ENCODE measurements at places on chromosomes 13 and 19.

- DNase-seq: no peak
Observed at GRCh38 chr13:75797239-75797638, 161.1 kb downstream of the LMO7 start.

DNA sequence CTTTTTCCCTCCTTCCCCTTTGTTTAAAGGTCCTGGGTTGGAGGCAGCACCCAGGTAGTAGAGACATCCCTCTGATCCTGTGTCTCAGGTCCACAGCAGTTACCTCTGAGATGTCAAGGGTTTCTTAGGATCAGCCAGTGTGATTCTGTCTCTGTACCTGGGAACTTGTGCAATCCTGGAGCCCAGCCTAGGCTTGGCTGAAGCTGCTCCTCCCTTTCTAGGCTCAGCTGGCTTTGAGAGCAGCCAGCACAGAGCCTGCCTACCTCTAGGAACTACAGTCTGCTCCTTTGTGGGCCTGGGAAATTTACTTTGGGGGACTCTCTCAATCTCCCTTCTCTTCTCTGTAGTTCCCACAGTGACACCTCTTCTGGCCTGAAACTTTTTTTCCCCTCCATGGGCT lies 171.6 kb downstream of the MTUS2 start:
- DNase-seq: no peak

DNA sequence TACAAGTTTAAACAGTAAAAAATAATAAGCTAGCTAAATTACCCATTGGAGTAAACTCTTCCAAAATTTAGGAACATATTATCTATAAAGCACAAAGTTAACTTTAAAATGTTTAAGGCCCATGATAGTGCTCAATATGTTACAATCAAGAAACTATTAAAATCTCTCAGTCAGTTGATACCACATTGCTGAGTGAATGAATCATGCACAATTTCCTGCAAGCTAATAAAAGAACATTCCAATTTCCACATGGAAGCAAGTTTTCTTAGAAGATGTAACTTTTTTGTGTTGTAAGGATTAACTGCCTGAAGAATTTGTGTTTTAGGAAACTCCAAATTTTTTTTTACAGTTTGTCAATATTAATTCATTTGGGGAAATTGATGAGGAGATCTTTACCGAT lies 666.6 kb downstream of the SLITRK1 start:
- no peak for DNase-seq

GRCh38 chr19:48484931-48485612 lies 15.9 kb downstream of the CYTH2 start:
- DNase-seq: no peak

DNA sequence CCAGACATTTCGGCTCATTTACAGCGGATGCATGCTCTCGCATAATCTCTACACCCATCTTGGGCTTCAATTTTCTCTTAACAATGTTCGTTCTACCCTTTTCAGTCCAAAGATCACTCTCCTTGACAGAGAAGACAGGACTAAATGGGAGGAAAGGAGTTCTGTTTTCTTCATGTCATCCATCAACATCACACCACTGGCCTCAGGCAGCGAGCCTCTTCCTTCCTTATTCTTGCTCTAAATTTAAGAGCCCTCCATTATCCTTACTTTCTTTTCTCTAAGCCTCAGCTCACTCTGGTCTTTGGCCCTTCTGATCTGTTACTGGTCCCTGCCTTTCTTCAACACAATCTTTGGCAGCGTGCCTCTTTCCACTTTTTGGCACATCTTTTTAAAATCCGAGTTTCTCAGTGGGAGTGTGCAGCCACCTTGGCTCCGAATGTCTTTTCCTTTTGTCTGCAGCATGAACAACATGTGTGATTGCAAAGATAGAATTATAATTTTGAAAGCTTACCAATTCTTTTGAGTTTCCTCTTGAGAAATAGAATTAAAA lies 98.7 kb downstream of the FAM216B start:
- no peak for DNase-seq

GRCh38 chr19:30084390-30084819 lies 142.4 kb downstream of the URI1 start:
- DNase-seq: no peak

GRCh38 chr19:32543115-32543900 lies 37.7 kb upstream of the PDCD5 start:
- DNase-seq: no peak

DNA sequence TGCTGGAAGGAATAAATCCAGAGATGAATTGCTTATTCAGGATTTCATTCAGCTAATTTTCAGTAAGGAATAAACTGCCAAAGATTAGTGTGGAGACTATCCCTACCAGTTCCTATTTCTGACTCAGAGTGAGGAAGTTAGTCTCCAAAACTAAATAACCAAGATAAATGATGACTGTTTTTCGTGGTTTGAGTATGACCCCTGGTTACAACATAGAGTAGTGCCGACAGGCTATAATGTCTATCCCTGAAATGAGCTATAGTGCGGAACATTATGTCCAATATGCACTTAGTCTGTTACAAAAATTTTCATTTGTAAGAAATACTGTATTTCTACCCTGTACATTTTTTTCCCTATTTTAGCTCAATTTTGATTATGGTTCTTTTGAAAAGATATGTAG lies 51.4 kb downstream of the NBEA start:
- no peak for DNase-seq

- DNase-seq: no peak
Observed at GRCh38 chr13:113666329-113666670, 719 bp upstream of the GRK1 start.

DNA sequence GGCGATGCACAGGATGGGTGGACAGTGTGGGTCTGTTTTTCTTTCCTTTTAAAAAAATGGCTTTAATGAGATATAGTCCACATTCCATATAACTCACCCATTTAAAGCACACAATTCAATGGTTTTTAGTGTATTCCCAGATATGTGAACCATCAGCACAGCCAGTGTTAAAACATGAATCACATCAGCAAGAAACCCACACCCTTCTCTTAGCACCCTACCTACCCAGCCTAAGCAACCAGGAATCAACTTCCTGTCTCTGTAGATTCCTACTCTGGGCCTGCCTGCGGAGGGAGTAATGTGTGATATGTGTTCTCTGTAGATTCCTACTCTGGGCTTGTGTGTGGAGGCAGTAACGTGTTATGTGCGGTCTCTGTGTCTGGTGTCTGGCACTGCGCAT lies 11.9 kb downstream of the TMEM255B start:
- no peak for DNase-seq

DNA sequence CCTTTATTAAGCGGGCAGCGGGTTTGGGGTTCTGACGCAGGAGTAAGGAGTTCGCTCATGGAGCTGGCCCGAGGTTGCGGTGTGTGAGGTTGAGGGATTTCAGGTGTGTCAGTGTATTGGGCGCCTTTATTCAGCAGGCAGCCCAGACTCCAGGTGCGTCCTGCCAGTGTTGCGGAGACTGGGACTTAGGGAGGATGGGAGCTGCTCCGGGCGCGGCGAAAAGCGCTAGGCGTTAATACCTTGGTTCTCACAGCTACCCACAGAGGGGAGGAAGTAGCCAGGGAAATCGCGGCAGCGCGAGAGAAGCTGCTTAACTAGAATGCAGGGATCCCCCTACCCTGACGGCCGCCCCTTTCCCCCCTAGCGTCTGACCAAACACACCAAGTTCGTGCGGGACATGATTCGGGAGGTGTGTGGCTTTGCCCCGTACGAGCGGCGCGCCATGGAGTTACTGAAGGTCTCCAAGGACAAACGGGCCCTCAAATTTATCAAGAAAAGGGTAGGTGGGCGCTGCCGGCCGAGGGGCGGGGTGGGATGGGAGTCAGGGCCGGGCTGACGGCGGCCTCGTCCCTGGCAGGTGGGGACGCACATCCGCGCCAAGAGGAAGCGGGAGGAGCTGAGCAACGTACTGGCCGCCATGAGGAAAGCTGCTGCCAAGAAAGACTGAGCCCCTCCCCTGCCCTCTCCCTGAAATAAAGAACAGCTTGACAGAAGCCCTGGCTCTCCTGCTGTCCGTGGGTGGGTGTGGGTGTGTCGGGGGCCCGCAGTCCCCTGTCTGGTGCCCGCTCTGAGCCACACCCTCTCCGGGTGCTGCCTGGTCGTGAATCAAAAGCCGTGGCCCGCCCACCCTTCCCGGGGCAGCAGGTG lies 1.1 kb downstream of the RPL36 start:
- DNase-seq: no peak

- no peak for DNase-seq
Observed at GRCh38 chr19:18789883-18790565, 1.1 kb downstream of the COMP start.

DNA sequence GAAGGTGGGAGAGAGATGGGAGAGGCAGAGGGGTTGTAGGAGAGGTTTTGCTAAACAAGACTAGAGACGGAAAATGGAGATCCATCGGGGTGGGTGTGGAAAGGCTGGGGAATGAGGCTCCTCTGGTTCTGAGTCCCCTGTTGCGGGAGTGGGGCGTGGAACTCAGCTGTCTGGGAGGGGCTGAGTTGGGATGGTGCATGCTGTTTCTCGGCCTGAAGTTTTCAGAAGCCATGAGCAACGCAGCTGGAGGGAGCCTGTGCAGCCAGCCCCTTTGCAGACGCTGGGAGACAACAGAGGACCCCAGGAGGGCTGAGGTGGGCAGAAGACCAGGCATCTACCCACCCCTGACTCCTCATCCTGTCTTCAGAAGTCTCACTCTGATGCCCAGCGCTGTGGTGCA lies 7.4 kb upstream of the GIPR start:
- no peak for DNase-seq

GRCh38 chr19:12425236-12425887 lies 15.5 kb downstream of the ZNF443 start:
- DNase-seq: no peak

DNA sequence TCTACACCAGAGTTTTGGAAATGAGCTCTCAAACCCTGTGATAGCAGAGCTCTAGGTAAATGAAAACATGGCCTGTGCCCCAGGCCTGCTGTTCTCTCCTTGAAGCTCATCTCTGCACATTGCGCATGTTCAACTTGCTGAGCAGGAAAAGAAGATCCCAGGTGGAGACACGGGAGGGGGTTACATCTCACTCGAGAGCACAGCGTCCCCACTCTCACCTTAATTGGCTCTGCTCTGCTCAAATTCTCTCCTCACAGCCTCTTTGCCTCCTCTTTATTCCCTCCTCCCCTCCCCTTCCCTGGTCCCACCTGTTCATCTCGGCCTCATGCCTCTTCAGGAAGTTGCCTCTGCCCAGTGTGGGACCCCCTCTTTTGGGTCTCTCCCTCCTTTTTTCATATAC lies 44.7 kb downstream of the RGCC start:
- DNase-seq: no peak

DNA sequence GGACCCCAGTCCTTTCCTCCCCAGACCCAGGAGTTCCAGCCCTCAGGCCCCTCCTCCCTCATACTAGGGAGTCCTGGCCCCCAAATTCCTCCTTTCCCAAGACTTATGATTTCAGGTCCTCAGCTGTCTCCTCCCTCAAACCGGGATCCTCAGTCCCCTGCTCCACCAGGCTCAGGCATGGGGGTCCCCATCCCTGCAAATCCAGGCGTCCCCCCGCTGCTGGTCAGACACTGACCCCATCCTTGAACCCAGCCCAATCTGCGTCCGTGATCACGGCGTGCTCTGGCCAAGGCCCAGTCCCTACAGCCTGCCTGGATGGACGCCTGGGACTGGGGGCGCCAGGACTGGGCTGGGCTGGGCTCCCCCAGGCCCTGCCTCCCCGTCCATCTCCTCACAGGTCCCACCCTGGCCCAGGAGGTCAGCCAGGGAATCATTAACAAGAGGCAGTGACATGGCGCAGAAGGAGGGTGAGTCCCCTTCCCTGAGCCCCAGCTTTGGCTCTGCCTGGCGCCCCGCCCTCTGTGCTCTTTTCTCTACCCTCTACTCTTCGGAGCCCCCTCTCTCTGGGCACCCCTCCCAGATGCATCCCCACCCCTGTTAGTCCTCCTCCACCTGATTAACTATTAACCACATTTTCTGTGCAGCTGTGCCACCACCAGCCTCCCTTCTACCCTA lies 672 bp downstream of the HPN start:
- no peak for DNase-seq

DNA sequence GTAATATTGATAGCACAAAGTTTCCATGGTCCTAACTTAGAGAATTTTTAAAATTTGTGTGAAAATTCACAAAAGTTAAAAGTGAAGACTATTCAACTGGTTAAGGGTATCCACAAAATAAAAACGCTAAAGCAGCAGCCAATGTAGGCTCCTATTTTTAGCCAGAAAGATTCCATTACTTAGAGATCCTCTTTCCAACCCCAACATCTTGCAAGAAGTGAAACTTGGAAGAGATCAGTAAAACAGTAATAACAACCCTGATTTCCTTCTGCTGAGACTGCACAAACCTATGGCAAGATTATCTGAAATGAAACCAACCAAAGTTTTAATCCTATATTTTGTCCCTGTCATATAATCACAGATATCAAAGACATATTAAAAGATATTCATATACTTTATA lies 8.5 kb downstream of the TBC1D4 start:
- no peak for DNase-seq

GRCh38 chr13:98853771-98854221 lies 101.3 kb upstream of the SLC15A1 start:
- no peak for DNase-seq

DNA sequence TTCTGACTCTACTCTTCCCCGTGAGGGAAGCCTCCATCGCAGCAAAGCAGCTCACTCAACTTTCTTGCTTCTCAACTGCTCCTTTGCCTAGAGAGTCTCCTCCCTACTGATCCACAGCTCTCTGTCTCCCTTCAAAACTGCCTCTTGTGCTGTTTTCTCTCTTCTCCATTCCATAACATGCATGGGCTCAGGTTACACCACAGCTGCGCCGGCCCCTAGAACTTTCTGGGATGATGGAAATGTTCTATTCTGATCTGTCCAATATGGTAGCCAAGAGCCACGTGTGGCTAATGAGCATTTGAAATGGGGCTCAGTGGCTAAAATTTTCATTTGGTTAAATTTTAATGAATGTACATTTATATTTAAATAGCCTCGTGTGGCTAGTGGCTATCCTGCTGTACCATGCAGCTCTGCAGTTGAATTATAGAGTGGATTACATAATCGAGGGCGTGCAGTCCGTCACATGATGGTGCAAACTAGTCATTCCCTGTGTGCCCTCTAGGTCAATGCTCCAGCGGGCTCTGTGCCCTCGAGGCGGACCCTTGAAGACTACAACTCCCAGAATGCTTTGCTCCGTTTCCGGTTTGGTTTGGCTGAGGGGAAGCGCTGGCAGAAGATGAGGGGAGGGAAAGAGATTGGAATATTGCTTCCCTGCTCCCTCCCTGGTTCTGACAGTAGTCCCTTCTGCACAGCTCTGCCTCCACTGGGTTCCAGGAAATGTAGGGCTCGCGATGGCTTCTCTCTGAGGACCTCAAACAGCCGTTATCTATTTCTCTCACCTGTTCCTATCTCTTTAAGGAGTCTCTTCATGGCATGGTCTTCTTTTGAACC lies 109.8 kb downstream of the CACNA1A start:
- no peak for DNase-seq

- DNase-seq: no peak
Observed at GRCh38 chr13:100341327-100341726, 247.3 kb downstream of the GGACT start.

DNA sequence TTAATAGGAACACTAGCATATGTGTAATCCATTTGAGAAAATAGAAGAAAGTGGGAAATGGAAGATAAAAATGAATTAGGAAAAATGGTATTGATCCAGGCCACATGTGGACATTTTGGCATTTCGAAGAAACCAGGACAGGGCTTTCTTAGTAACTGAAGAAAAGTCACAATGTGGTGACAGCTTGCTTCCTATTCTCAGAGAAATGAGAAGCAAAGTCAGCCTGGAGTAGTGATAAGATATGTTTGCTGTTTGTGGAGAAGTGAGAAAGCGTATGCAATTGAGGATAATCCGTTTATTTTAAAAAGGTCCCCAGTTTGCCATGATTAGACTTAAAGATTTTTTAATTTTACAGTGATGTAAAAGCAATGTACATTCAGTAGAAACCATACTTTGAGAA lies 127.9 kb downstream of the SLITRK6 start:
- no peak for DNase-seq

GRCh38 chr13:102033857-102034331 lies 368.0 kb downstream of the FGF14 start:
- no peak for DNase-seq

- DNase-seq: no peak
Observed at GRCh38 chr13:109784590-109785140, 1.7 kb downstream of the IRS2 start.
